ENCODE measurements at places on chromosomes 4 and X.

GRCh38 chr4:139575072-139575471 lies 19.1 kb upstream of the SETD7 start:
- no peak for DNase-seq

GRCh38 chr4:81607950-81608349 lies 136.2 kb upstream of the RASGEF1B start:
- DNase-seq = no peak

GRCh38 chrX:17278961-17279360 lies 96.0 kb upstream of the NHS start:
- DNase-seq = no peak

DNA sequence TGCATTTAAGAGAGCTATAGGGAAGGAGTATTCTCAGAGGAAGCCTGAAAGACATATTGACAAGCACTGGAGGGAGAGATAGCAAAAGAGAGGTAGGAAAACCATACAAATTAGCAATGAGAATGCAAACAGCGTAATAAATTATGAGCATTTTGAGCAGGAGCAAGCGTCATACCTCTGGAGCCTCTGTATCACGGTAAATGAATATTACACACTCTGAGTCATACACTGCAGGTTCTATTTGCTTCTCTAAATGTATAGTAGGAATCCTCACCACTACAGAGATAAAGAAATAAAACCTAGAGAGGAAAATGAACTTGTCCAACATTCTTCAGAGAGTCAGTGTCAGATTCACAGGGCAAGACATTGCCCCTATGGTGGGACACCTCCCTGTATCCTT lies 46.4 kb upstream of the GABRE start:
- no peak for DNase-seq

- no peak for DNase-seq
These were observed 51.2 kb upstream of the TADA2B start for GRCh38 chr4:6991771-6992557.

DNA sequence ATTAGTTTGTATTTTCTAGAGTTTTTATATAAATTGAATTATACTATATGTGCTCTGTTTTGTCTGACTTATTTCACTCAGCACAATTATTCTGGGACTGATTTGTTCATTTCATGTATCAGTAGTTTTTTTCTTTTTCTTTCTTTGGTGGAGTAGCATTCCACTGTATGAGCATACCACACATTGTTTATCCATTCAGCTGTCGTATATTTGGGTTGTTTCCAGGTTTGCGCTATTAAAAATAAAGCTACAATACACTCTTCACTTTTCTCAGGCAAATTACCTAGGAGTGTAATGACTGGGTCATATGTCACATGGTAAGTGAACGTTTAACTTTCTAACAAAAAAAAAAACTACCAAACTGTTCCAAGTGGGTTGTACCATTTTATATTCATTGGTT lies 9.6 kb upstream of the OTUD4 start:
- DNase-seq = no peak

- no peak for DNase-seq
These were observed 17.5 kb downstream of the RBBP7 start for GRCh38 chrX:16852617-16853179.

All from central memory CD8-positive, alpha-beta T cell (primary cell).